ENCODE measurements at places on chromosomes 1 and 21.

GRCh38 chr1:181577475-181577874 is 94.2 kb downstream of the CACNA1E start:
- DNase-seq: no peak

DNA sequence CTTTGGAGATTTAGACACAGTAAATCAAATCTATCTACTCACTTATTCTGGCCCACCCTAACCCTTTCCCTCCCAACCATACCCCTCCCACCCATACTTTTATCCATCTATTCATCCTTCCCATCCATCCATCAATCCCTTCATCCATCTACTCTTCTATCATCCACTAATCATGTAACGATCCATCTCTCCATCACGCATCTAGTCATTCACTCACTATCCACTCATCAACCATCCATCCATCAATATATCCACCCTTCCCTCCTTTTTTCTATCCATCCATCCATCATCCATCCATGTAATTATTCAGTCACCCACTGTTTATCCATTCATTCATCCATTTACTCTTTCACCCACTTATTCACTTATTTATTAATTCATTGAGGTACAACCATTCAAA is 74.0 kb downstream of the FOXD2 start:
- DNase-seq: no peak

DNA sequence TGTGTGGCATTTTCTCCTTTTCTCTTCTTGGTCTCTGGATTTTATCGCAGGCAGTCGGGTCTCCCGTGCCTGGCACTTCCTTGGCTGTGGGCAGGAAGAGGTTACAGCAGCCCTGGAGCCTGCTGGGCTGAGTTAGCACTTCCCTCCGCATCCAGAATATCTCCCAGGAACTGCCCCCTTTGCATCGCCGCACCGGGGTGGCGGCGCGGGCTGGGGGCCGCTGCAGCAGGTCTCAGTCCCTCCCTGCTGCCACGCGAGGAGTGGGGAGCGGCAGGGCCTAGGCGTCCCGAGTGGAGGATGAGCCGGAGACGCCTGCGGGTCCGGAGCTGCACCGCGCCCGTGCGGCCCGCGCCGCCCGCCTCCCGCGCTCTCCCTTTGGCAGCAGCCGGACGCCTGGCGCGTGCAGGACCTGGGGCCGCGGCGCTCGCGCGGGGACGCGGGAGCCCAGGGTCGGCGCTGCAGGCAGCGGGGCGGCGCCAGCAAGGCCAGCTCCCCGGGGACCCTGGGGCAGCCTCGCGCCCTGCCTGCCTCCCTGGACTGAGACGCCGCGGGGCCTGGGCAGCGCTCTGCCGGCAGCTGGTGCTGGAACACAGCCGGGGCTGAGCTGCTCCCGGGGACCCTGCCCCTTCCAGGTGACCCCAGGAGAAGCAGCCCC is 192.8 kb downstream of the PRDM2 start:
- peak; percentile 87 for DNase-seq

GRCh38 chr1:2199042-2199810 is 4.7 kb upstream of the FAAP20 start:
- DNase-seq: peak; percentile 95

DNA sequence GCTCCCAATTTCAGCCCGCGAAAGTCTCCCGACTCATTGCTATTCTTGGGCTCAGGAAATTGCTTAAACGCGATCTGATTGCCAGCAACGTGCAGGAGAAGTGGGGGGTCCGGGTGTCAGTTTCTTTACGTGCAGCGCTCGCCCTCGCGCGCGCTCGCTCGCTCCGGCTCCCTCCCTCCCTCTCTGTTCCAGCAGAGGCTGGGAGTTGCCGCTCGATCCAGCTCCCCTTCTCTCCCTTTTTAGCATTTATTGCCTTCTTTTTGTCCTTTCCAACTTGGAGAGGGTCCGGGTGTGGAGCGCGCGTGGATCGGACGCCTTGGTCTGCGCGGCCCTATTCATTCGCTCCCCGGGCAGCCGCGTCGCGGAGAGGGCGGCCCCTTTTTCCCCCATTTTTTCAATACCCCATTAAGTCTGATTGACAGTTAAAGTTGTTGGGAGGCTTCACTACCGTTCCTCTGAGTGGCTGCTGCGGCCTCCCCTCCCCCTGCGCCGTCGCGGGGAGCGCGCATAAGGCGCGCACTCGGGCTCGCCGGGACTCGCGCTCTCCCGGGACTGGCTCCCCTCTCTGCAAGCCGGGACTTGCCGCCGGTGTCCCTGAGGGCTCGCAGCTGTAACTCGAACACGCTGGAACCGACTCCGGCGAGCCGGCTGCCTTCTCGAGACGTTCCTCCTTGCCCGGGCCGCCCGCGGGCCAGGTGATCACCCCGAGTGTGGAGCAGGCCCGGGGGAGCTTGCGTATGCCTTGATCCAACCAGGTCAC is at the start of gene DHRS3:
Gene DHRS3 (minus strand): TSS at position 310 of the 760 bp plus-strand sequence. CDS start 862 bp downstream, outside the sequence.
- DNase-seq: no peak

GRCh38 chr1:165114022-165114888 is 242.3 kb downstream of the LMX1A start:
- no peak for DNase-seq

- no peak for DNase-seq
These were observed 24.2 kb upstream of the DYNLT5 start for GRCh38 chr1:66728021-66728420.

- DNase-seq: no peak
These were observed 70.1 kb downstream of the SLC25A24 start for GRCh38 chr1:108129999-108130398.

DNA sequence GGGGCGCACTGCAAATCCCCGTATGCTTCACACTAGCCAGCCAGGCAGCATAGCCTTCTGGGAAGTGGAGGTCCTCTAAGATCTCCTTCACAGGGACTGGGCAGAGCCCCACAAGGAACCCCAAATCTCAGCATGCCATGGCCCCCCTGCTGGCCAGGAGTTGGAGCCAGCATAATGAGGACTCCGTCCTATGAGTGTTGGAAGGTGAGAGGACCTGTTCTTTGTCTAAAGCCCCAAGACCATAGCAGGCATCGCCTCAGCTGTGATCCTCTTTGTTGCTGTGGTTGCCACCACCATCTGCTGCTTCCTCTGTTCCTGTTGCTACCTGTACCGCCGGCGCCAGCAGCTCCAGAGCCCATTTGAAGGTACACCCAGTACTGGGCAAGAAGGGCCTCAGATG is 1.5 kb downstream of the SHISA4 start:
- no peak for DNase-seq

Measured in mesenteric fat pad (tissue), 1 donor.